ENCODE measurements at places on chromosomes 1 and 21.

- no peak for DNase-seq
Measured at GRCh38 chr1:20950679-20951078, 163.6 kb upstream of the HP1BP3 start.

DNA sequence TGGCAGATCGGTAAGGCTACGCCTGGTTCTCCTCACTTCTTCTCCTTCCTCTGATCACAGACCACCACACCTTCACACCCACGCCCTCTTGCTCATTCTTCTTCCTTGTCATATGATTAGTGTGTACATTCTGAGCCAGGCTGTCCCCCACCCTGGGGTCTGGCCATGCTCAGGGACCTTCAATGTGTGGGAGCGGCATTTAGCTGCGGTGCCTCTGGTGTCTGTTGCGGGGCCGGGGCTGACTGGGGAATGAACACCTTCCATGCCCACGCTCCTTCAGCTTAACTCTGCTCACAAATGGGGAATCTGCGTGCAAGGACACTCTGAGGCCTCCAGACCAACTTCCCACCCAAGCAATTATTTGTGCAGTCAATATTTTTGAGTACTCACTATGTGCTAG is 29.4 kb downstream of the QSOX1 start:
- DNase-seq: no peak

GRCh38 chr1:30049748-30050296 is 673.6 kb downstream of the MATN1 start:
- no peak for DNase-seq

DNA sequence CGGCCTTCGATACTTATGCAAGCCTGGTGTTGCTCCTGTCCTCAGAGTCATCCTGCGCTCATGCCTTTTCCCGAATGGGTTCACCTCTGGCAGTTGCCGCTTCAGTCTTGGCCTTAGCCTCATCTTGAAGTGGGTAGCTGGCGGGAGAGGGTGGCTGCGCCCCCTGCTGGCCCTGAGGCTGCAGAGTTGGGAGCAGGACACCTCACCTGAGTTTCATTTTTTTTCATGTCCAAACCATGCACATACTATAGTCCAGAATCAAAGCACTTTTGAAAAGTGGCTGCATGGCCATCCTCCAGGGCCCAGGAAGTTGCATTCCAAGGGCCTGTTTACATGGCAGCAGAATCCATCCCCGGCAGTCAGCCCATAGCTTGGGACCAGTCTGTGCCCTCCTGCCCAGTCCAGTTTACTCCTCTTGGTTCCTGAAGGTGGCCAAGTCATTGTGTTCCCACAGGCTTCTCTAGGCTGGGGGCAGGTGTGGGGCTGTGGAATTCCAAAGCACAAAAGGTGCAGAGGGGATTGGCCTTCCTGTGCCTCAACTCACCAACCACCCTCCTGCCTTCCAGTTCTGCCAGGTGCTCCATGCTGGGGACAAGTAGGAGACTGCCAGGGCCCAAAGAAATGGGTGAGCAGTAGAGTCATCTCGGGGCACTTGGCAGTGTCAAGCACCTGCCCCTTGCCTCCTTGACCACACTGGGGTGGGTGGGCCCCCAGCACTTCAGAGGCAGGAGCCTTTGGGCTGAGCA is 44.0 kb downstream of the YARS1 start:
- peak; percentile 35 for DNase-seq

DNA sequence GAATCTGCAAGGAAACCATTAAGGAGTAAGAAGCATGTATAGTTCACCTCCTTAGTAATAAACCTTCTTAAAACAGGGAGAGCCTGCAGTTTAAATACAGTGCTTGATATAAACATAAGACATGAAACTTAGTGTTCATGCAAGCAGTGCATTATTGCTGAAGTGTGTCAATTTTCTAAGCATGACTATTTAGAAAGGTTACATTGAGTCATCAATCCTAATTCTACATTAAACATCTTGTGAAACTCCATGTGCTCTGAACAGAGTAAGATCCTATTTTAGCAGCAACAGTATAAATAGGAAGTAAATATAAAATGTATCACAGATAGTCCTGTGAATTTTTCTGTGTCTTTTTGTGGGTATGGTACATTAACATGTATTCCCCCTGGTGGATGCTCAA is 135.5 kb downstream of the ESRRG start:
- DNase-seq: no peak

DNA sequence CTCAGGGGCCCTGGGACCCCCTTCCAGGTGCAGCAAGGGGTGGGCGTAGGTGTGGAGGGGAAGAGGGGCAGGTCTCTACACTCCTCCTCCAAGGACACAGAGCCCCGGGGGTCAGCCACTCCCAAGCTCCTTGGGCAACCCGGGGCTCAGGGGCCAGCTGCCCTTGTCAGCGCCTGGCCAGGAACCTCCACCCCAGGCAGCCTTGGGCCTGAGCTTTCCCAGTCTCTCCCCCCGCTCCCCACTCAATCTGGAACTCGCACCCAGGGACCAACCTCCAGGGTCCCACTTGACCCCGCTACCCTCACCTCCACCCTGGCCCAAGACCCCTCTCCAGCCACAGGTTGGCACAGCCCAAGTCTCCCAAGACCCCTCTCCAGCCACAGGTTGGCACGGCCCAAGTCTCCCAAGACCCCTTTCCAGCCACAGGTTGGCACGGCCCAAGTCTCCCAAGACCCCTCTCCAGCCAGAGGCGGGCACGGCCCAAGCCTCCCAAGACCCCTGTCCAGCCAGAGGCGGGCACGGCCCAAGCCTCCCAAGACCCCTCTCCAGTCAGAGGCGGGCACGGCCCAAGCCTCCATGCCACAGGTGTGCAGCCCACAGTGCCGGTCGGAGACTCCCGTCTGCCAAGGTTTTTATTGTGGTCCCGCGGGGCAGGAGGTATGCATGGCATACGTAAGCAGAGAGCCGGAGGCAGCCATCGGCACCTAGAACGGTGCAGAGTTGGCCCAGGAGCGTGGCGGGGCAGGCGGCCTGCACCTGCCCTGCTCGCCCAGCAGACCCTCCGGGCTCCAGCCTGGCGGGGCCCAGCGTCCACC is 3.0 kb downstream of the TNFRSF4 start:
- DNase-seq: no peak

- no peak for DNase-seq
Measured at GRCh38 chr1:174965362-174966007, 34.3 kb upstream of the CACYBP start.
